ENCODE measurements at places on chromosomes 1 and 21.

DNA sequence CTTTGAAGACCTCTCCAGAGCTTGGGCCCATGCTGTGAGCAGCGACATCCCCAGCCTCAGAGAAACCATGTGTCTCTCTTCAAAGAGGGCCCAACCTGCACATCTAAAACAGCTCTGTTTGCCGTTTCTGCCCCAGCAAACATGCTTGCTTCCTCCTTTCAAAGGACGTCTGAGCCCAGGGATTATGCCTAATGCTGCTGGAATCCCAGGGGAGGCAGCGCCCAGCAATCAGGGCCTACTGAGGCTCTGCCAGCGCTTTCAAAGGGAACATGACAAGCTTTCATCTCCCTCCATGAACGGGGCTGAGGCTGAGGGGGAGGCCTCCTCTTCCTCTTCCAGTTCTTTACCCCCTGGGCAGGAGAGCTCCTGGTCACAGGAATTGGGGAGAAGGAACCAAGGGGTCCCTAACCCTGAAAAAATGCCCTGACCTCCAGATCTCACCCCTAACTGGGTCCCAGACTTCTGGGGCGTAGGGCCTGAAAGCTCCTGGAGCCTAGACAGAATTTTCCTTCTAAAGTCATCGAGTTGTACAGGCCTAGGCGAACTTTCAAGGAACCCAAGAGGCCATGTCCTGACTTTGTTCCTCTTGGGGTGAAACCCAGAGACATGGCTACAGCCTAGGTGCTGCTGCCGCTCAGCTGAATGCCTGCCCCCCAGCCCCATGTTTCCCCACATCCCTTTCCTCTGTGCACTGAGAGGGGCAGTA, 13.4 kb upstream of the ASCL5 start:
- no peak for DNase-seq

DNA sequence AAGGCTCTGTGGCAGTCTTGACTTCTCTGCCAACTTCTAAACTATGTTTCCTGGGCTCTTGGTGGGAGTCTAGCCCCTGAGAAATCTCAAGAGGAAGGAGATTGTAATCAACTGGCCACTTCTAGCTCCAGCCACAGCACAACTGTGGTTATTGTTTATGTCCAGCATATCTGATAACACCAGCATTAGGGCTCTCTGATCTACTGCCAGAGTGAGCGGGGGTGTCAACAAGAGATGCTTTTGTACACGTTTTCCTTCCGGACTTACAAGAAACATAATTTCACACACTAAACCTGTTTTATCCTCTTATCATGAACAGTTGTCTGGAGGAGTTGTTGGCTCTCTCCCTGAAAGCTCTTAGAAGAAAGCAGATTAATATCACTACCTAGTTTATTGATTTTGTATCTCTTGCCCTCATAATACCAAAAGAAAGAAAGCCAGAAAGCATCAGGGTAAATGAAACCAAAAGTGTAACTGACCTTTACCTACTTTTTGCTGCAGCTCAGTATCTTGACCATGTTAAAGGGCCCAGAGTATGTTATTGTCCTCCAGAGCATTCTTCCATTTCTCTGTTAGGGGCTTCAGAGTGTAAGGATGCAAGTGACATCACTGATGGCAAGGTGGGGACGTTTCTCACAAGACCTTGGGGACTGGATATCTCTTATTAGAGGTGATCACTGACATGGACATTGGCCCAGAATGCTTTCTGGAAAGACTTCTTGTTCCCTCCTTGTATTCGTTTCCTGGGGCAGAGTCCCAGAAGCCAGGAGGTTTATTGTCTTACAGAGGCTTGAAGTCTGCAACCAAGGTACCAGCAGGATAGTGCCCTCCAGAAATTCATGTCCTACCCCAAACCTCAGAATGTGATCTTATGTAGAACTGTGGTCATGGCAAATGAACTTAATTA, 9.6 kb upstream of the SH2D1B start:
- no peak for DNase-seq

GRCh38 chr1:23103001-23103889, 65.4 kb downstream of the LUZP1 start:
- no peak for DNase-seq

DNA sequence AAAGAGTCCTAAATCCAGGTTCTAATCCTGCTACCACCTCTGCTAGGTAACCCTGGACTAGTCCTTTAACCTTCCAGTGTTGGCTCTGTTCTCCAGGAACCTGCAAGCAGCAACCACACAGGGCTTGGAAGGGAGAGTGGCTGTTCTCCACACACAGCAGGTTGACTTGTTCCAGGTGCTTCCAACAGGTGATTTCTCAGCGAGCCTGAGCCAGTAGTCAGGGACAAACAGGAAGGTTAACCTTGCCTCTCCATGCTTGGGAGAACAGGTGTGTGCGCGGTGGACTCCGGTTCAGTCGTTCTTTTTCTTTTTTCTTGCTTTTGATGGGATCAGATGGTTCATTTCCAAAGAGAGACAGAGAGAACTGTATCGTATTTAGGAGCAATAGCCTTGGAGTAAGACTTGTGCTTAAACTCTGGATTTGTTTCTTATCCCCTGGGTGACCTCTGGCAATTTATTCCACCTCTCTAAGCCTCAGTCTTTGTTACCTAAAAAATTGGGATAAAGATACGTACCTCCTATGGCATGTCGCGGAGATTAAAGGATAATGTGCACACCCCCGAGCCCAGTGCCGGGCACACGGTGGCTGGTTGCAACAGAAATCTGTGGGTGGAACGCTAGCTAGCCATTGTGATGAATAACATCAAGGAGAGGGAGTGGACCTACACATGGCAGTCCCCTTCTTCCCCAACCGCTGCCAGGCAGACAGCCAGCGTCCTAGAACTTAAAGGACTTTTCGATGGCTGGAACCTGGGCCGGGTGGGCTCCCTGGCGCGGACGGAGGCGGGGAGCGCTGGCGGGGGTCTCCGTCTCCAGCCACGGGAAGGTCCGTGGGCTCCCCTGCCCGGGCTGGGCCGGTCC, 583 bp upstream of the CACHD1 start:
- no peak for DNase-seq

GRCh38 chr21:25254491-25255174, 352.6 kb downstream of the MRPL39 start:
- no peak for DNase-seq

GRCh38 chr21:46160657-46160906, 5.2 kb upstream of the FTCD start:
- DNase-seq, result no peak
